ENCODE measurements at places on chromosomes 1 and 21.
A peak's percentile ranks its signal among the peaks of the same experiment; 100 is the strongest.

DNA sequence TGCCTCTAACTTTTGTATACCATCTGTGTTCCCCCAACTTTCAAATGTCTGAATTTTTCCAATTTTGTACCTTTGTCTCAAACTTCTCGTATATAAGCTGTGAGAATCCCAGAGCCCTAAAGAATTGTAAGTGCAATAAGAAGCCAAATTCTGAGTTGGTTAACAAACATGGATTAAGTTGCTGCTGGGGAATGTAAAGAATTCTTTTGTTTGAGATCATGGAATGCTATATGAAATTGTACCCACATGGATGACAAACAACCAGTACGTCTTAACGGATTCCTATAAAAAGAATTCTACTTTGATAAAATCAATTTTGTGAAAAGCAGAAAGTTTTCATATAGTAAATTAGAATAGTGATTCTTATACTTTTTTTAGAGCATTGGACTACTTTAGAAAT lies 72.4 kb upstream of the CYP2J2 start:
- DNase-seq = no peak

DNA sequence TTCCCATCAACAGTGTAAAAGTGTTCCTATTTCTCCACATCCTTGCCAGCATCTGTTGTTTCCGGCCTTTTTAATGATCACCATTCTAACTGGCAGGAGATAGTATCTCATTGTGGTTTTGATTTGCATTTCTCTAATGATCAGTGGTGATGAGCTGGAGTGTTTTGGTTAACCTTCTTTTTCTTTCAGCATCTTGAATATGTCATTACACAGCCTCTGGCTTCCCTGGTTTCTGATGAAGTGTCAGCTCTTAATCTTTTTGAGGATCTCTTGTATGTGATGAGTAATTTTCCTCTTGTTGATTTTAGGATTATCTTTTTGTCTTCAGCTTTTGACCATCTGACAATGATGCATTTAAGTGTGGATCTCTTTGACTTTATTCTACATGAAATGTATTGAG lies 133.2 kb upstream of the GRIK3 start:
- DNase-seq = no peak

- DNase-seq = no peak
These were observed 590 bp downstream of the CNN3 start for GRCh38 chr1:94926126-94926914.

DNA sequence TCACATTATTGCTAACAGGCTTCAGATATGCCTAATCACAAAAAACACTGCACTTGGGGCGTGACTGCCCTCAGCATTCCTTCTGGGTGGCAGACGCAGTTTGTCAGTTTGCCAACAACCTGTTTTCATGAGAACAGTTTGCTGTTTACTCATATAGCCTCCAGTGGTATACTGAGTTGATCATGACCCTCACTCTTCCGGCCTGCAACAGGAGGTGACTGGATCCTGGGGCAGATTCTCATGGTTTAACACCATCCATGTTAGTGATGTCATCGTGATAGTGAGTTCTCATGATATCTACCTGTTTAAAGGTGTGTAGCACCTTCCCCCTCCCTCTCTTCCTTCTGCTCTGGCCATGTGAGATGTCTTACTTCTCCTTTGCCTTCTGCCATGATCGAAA lies 555.2 kb downstream of the PLPP3 start:
- no peak for DNase-seq

- DNase-seq = peak; percentile 43
These were observed 60.0 kb upstream of the ATP5PO start for GRCh38 chr21:33975548-33976081.

DNA sequence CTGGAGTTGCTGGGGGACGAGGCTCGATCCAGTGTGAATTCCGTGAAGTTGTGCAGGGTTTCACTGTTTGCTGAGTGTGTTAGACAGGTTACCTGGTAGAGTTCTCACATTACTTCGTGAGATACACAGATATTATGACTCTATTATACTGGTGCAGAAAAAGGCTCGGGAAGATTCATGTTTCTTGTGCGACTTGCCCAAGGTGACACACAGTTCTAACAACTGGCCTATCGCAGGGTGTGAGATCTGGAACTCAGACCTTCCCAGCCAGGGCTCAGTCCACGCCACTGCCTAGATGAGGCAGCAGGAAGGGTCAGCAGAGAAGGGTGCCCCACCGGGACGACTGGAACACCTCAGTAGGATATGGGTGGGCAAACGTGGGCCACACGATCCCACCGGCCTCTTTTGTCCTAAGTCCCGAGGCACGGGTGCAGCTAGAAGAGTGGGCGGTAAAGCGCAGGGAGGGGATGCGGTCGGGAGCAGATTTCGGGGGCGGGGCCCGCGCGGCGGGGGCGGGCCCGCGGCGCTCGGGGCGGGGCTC lies 296 bp upstream of the RNPEP start:
- DNase-seq = peak; percentile 63

GRCh38 chr1:116415699-116416533 lies 42.9 kb downstream of the ATP1A1 start:
- no peak for DNase-seq

DNA sequence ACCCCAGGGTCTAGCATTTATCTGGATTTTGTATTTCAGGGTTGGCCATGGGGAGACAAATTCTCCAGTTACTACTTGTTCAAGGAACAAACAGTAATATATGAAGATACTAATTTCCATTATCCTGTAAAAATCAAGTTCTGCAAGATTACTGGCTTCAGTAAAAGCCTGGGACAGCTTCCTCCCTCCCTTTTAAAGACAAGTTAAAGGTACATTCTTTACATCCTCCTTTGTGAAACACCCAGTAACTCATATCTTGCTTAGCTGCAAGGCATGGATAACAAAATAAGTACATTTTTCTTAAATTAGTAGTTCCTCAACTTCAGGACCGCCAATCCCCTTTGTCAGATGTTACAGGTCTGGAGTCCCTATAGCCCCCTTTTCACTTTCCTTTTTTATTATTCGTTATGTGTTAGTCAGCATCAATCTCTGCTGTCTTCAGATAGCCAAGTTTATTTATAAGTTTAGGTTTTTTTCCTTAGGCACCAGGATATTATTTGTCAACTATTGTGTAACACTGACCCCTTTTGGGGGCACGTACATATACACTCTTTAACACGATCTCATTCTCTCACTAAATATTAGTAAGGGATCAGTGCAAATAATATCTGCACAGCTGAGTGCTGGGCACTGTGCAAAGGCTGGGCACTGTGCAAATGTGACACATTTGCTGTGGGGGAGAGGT lies 9.8 kb downstream of the ERRFI1 start:
- DNase-seq = no peak

DNA sequence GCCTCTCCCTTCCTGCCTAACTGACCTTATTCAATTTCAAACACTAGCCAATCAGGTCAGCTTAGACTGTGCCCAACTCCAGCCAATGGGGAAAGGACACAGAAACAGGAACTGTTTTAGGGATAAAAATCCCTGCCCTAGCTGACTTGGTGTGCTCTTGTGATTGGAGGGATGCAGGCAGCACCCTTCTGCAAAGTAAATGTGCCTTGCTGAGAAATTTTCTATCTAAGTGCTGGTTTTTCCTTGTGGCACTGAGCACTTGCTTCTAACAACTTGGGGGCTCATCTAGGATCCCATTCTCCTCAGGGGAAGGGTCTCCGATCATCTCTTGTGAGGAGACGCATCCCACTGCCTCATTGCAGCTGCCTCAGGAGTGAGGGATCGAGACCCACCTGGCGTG lies 10.7 kb upstream of the CD2 start:
- DNase-seq = no peak

- DNase-seq = no peak
These were observed 53.1 kb upstream of the PPP2R5A start for GRCh38 chr1:212232090-212232489.

- DNase-seq = no peak
These were observed 39.6 kb downstream of the FRRS1 start for GRCh38 chr1:99726818-99727217.
